ENCODE measurements at places on chromosomes 5 and 9.

DNA sequence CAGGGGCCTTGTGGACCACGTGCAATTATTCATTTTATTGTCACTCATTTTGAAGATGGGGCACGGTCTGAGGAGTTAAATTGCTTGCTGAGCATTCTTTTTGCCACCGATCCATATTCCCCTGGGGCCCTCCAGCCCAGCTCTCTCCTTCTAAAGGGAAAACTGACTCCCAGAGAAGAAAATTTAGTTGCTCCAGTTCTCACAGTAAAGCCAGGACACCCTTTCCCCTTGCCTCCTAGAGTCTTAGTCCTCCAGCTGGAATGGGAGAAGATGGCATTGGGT is 1.0 kb upstream of the PANK3 start:
- DNase-seq, result no peak

DNA sequence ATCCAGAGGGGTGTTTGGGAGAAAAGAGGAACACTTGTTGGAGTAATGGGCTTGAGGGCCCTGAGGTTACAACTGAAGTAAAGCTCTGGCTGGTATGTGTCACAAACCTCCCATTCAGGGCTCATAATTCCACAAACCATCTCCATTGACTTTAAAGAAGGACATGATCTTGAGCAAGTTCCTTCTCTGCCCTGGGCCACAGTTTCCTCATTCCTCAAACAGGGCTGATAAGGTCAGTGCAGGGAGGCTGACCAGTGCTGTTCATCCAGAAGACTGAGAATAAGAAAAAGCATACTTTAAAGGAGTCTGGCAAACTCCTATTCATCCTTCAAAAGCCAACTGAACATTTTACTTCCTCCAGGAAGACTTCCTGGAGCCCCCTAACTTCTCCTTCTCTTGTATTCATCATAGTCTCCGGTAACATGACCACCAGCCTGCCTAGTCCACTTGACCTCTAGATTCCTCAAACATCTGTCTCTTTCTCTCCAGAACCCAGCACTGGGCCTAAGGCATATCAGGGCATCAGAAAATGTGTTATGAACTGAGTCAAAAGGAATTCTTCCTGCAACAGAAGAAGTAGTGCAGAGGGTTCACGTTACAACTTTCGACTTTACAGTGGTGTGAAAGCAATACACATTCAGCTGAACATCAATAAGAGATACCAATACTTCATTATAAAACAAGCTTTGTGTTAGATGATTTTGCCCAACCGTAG is 20.7 kb upstream of the PTPN3 start:
- DNase-seq, result no peak

GRCh38 chr9:4359016-4359415 is 59.1 kb upstream of the GLIS3 start:
- DNase-seq, result no peak

DNA sequence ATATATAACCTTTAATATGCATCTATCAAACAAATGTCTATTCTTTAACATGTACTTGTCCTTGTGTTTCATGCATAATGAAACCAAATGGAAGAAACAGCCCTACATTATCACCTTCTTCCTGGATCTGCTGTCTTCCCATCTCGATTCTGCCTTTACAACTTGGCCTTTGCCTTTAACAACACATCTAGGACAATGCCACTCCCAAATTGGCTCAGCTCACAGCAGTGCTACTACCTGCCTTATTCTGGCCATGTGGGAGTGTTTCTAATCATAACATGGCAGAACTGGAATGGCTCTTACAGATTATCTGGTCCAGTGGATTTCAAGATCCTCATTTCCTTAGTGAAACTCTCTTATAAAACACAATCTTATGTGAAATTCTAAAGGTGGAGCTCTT is 176.5 kb downstream of the CARTPT start:
- no peak for DNase-seq

- DNase-seq, result no peak
Measured at GRCh38 chr9:93260263-93261066, 76.5 kb downstream of the WNK2 start.

DNA sequence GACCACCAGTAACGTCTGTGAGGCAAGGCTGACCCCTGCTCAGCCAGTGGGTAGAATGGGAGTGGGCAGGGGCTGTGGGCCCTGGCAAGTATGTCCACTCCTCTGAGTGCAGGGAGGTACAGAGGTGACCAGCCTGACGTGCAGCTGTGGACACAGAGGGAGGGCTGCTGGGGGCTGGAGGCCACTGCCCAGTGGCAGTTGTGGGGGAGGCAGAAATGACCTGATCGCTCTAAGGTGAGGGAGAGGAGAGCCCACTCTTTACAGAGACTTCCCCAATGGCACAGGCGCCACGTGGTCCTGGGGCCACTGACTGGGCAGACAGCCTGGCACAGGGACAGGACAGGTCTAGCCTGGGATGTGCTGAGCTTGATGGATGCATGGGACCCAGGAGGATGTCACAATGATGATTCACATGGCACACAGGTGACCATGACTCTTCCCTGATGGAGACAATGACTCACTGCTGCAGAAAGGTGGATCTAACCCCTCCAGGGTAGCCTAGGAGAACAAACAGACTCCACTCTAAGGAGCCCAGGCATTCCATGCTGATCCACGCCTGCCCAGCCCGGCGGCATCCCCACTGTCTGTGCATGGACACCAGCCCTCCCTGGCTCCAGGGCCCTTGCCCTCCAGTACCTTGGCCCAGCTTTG is 7.7 kb downstream of the LPCAT1 start:
- DNase-seq, result no peak

GRCh38 chr5:111929867-111930266 is 172.9 kb upstream of the NREP start:
- DNase-seq, result no peak

DNA sequence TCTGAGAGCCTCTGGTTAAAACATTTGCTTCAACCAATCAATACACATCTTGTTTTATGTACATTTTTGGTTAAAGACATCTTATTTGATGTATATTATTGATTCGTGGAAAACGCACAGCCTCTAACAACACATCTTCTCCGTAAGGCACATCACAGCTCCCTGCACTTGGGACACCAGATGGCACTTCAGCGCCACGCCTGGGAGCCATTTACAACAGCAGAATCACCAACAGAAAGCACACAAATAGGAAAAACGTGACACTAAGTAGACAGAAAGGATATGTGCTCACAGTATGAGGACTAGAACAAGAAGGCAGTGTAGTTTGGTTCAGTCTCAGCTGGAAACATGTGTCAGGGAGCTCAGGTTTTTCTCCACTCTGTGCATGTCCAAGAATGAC is 199.7 kb downstream of the ROR2 start:
- no peak for DNase-seq

- DNase-seq, result no peak
Measured at GRCh38 chr5:92944903-92945604, 636.0 kb downstream of the NR2F1-AS1 start.

GRCh38 chr9:123851851-123852250 is 78.1 kb downstream of the DENND1A start:
- no peak for DNase-seq

- DNase-seq, result no peak
Measured at GRCh38 chr5:83472213-83472507, 616 bp downstream of the VCAN start.

DNA sequence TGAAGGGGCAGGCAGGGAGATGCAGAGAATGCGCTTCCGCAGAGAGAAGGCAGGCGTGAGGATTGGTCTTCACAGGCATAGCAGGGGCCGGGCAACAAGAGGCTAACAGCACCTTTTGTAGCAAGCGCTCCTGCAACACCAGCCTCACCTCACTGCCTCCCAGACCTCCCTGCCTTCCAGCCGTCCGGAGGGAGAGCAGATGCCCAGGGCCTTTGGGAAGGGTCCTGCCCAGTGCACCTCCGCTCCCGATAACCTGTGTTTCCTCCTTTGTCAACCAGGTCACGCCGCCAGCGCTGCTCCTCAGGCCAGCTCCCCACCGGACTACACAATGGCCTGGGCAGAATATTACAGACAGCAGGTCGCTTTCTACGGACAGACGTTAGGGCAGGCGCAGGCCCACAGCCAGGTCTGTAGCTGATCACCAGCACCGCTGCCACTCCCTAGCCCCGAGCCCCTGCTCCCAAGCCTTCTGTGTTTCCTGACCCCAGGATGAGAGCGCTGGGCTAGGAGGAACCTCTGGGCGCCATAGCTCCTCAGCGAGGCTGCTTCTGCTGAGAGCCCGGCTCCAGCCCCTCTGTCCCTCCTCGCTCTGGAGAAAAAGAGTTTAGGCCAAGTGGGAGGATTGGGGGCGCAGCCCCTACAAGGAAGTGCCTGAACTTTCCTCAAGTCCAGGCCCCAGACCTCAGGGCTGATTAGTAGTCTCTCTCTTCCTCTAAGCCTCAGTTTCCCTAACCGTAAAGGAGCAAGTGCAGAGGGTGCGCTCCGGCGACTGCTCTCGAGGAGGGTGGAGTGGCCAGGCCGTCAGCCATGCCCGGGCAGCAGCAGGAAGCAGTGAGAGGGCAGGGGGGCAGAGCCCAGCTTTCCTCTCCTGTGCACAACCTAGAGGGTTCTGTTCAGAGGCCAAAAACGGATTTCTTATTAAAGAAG is 28.4 kb upstream of the PRDM12 start:
- DNase-seq, result no peak

DNA sequence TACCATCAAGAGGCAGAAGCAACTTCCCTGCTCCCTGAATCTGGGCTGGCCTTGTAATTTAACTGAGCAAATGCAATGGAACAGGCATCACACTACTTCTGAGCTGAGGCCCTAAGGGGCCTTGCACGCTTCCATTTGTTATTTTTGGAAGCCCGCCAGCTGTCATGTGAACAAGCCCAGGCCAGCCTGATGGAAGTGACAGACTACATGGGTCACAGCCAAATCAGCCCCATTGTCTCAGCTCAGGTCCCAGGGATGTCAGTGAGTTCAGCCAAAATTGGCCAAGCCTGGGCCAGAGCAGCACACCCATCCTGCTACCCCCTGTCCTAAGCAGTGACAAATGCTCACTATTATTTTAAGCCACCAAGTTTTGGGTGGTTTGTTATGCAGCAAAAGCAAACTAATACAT is 72.8 kb downstream of the PRRT1B start:
- DNase-seq, result no peak

DNA sequence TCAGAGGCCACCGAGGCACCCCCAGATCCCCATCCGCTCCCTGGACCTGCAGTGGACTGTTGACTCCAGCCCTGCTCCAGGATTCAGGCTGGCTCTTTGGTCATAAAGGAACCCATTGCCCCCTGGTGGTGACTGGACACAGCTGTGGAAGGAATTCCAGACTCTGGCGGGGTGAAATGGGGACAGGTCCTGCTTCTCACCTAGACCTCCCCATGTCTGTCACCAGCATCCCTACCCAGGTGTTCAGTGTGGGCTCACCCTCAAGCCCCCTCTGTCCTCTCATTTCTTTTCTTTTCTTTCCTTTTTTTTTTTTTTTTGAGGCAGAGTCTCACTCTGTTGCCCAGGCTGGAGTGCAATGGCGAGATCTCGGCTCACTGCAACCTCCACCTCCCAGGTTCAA is 25.5 kb upstream of the STXBP1 start:
- DNase-seq, result peak; percentile 48

DNA sequence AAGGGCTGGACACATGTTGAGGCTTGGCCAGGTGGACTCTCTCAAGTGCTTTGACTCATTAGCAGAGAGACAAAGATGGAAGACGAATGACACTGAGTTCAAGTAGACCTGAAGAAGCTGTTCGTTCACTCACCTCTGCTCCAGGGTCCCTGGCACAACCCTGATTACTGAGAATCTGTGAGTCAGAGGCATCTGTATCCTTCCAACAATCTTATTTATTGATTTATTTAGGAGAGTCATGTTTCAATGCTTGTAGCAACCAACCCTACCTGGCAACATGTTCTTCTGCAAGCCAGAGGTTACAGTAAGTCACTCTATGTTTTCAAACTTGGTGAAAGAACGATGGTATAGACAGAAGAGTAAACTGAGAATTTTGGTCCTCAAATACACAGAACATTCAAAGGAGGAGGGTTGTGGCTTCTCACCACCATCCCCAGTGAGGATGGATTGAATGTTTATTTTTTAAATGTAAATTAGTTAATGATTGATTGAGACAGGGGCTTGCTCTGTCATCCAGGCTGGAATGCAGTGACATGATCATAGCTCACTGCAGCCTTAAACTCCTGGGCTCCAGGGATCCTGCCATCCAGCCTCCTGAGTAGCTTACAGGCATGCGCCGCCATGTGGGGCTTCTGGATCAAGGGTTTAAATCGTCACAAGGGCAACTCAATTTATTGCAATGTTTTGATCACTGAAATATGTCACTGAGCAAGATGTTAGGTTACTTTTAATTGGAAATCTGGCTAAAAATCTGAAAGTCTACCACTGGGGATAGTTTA is 55.7 kb upstream of the CARTPT start:
- DNase-seq, result no peak

GRCh38 chr5:61675015-61675692 is 343.1 kb downstream of the ZSWIM6 start:
- DNase-seq, result no peak

- no peak for DNase-seq
Measured at GRCh38 chr9:93657331-93658111, 81.1 kb downstream of the PHF2 start.

DNA sequence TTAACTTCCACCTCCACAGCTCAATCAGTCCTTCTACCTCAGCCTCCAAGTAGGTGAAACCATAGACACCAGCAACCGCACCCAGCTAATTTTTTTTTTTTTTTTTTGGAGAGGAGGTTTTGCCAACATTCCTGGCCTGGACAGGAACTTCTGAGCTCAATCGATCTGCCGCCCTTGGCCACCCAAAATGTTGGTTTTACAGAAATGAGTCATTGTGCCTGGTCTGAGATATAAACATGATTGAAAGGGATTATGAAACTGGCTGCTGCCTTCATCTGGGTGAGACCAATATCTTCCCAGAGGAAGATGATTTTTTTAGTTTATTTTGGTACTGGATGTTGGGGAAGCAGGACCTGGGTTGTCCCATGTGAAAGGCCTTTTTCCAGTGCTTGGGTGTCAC is 9.2 kb downstream of the TAF11L12 start:
- DNase-seq, result no peak

GRCh38 chr5:83764101-83764500 is 43.4 kb upstream of the HAPLN1 start:
- DNase-seq, result no peak

GRCh38 chr5:132825033-132825833 is 5.2 kb downstream of the SHROOM1 start:
- no peak for DNase-seq

DNA sequence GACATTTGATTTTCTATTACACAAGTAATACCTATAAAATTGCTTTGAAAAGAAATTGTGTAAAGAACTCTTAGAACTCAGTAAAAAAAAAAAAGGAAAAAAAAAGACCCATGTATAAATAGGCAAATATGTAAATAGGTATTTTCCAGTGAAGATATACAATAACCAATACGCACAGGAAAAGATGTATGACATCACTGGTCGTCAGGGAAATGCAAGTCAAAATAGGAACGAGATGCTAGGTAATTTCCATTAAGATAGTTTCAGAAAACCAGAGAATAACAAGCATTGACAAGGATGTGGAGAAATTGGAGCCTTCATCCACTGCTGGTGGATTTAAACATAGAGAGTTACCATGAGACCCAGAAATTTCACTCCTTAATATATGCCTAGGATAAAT is 708.8 kb downstream of the MTRR start:
- no peak for DNase-seq

DNA sequence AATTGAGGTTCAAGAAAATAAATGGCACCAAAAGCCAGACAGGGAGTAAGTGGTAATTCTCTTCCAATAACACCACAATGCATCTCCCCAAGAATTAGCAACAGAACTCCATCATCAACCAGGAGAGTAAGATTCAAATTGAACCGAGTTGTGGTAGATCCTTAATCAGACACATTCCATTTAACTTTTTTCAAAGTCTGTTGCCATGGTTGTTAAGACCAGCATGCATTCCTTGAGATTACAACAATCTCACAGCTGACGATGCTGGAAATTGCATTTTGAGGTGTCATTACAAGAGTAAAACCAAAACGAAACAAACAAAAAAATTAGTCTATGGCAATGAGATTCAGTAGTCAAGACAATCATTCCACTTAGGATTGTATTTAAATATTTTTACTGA is 78.9 kb upstream of the ZNF462 start:
- no peak for DNase-seq
